ENCODE measurements at places on chromosomes 12 and 14.

GRCh38 chr12:131379738-131380137, 331.2 kb upstream of the SFSWAP start:
- no peak for DNase-seq

- DNase-seq: no peak
Measured at GRCh38 chr14:89823743-89824142, 130.8 kb downstream of the EFCAB11 start.

- DNase-seq: no peak
Measured at GRCh38 chr14:69779088-69779487, 12.1 kb downstream of the SRSF5 start.

- DNase-seq: no peak
Measured at GRCh38 chr12:68977335-68977734, 44.4 kb upstream of the CPM start.

- no peak for DNase-seq
Measured at GRCh38 chr12:114269153-114269552, 136.8 kb downstream of the TBX5 start.

- DNase-seq: no peak
Measured at GRCh38 chr14:105091517-105092170, 26.4 kb upstream of the GPR132 start.

GRCh38 chr12:43835264-43835655, 621 bp upstream of the TMEM117 start:
- DNase-seq: peak; percentile 4

- DNase-seq: no peak
Measured at GRCh38 chr12:50615145-50615906, 110.5 kb downstream of the DIP2B start.

DNA sequence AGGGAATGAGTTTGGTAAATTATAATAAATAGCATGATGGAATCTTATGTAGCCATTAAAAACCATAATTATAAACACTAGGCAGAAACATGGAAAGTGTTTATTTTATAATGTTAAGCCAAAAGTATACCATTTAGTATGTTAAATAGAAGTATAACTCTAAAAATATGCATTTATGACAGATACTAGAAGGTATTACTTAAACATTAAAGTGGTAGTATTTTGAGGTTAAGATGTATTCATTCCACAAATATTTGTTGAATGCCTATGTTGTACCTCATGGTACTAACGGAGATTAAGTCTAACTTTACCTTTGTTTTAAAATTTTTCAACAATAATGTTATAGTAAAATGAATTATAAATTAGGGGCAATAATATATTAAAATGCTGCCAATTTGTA, 24.1 kb downstream of the TTC8 start:
- DNase-seq: peak; percentile 51

DNA sequence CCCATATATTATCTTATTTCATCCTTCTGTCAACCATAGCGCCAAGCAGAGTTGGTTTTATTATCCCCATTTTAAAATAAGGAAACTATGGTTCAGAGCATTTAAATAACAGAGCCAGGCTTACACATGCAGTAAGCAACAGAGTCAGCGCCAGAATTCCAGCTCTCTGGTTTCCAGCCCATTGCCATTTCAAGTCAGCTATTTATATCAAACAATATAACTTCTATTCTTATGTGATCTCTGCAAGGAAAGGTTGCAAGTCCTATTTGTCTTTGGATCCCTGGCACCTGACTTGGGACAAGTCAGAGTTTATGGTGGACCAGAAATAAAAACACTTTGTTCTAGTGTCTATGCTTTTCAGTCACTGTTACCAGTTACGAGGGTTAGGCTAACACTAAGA, 174.1 kb upstream of the EEA1 start:
- DNase-seq: no peak

- no peak for DNase-seq
Measured at GRCh38 chr12:119036878-119037825, 55.8 kb downstream of the SRRM4 start.

GRCh38 chr12:111105294-111105693, 184.9 kb upstream of the MYL2 start:
- no peak for DNase-seq

- DNase-seq: no peak
Measured at GRCh38 chr14:98900798-98901197, 371.2 kb downstream of the BCL11B start.

DNA sequence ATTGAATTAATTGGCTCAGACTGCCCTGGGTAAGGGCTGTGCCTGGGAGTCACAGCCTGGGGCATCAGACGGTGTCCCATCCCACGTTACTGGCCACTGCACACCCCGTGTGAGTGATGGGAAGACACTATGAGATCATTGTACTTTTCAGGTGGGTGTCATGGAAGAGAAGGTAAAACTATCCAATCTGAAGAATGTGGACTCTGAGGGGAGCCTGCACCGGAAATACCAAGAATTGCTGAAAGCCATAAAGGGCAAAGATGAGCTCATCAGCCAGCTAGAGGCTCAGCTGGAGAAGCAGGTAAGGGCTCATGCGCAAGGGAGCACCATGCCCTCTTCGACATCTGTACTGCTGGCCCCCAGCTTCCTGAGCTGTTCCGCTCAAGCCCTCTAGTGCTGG, 24.0 kb downstream of the PLEKHH1 start:
- DNase-seq: peak; percentile 22

GRCh38 chr12:99455350-99456035, 192.1 kb upstream of the GARIN6 start:
- DNase-seq: no peak

Measured in IMR-90 (cell line).